ENCODE measurements at places on chromosomes 5 and 9. TPM values are rescaled to one million over a fixed set of nuclear protein-coding genes. Genes with fewer than 3 reads are reported as not detected.
A peak's percentile ranks its signal among the peaks of the same experiment; 100 is the strongest.

Gene CDHR2
- not detected for total RNA-seq

Gene N4BP3
- total RNA-seq = 0.25 TPM

Gene TMEM171
- 10.7 TPM for total RNA-seq

DNA sequence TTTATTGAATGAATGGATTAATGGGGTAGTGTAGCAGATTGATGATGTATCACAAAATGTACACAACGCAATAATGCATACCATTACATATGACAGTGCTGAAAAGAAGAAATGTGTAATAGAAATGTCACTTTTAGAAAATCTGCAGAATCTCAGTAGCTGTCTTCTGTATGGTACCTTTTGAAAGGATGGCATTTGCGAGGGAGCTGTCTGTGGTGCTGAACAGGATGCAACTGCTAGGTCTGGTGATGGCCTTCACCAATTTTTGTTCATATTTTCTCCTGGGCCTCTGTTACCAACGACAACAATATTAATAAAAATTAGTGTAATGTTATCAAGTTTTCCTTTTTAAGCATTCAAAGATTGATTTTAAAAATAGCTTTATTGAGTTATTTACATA, 36.2 kb upstream of the OTULIN start:
- peak; percentile 43 for DNase-seq

- DNase-seq = no peak
These were observed 9.0 kb downstream of the CCDC69 start for GRCh38 chr5:151214614-151215545.

DNA sequence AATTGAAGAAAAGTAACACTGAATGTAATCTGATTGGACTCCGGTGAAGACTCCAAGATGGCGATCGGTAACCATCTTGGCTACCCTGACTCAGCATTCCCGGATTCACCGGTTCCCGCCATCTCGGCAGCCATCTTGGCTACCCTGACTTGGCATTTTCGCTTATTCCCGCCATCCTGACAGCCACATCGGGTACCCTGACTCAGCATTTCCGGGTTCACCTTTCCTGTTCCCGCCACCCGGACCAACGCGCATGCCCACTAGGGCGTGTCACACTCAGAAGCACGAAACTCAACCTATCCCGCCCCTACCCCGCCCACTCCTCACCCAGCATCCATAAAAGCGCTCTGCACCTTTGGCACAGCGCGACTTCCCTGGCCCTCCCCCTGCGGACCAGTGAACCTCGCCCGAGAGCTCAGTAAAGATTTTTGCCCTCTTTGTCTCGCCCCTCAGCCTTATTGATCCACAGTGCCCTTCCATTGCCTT, 17.2 kb downstream of the SPTLC1 start:
- no peak for DNase-seq

- no peak for DNase-seq
These were observed 23.2 kb upstream of the GRHPR start for GRCh38 chr9:37399336-37399735.

- DNase-seq = no peak
These were observed 39.1 kb downstream of the COL23A1 start for GRCh38 chr5:178551059-178551458.

GRCh38 chr9:132697230-132697629, 27.0 kb downstream of the GTF3C4 start:
- DNase-seq = no peak

DNA sequence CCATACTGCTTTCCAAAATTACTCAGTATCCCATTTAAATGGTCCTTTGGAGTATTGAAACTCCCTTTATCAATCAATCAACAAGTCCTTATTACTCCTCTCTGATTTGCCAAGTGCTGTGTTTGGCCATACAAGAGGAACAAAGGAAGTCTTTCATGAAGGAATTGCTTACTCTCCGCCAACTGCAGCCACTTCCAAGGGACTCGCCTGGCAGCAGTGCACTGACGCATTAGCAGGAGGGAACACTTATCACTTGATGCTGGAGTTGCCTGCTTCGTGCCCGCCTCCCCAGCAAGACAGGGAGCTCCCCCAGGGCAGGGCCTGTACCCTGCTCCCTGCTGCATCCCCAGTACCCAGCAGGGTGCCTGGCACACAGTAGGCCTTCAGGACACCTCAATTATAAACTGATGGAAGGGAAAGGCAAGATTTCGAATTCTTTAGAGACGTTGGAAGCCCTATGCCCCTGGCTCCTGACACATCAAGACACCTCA, 97.9 kb downstream of the CRB2 start:
- DNase-seq = no peak

DNA sequence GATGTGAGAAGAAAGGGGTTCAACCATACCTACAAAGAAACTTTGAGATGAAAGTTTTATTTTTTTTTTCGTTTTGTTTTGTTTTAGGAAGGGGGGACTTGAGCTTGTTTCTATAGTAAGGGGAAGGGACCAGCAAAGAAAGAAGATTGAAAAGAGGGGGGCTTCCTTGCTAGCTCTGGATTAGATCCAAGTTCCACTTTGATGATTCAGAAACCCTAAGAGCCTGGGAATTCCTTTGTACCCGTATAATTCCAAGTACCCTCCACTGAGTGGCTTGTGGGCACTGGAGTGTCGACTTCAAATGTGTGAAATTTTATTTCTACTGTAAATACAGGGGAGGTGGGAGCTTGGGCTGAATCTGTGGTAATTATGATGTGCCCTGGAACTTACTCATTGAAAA, 10.9 kb downstream of the MAMDC2 start:
- no peak for DNase-seq

Measured in H4 (cell line).